Activated CD8-positive, alpha-beta memory T cell treated with anti-CD3 and anti-CD28 coated beads for 48 hours (primary cell): ENCODE measurements at places on chromosomes 3 and 15.
A peak's percentile ranks its signal among the peaks of the same experiment; 100 is the strongest.

- DNase-seq: no peak
These were observed 21.4 kb upstream of the CCR9 start for GRCh38 chr3:45864760-45865519.

DNA sequence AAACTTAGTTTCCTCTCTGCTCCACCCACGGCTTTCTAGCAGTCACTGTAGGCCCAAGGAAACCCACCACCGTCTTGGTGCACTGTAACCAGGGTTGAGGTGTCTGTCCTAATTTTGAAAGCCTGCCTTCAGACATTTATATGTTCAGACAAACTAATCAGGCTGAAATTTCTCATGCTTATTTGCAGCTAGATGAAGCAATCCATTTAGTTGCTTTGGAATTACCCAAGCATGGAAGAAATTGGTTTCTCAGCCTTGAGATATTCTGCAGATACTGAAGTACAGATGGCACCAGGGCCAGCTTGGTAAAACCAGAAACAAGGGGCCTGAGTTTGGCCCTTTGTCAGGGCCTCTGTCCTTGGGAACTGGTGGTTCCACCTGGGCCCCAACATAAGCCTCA, 105.4 kb downstream of the CACNA1D start:
- no peak for DNase-seq

- DNase-seq: no peak
These were observed 37.0 kb downstream of the ABHD2 start for GRCh38 chr15:89125088-89125826.

GRCh38 chr15:57526076-57526475, 65.6 kb upstream of the MYZAP start:
- DNase-seq: no peak

DNA sequence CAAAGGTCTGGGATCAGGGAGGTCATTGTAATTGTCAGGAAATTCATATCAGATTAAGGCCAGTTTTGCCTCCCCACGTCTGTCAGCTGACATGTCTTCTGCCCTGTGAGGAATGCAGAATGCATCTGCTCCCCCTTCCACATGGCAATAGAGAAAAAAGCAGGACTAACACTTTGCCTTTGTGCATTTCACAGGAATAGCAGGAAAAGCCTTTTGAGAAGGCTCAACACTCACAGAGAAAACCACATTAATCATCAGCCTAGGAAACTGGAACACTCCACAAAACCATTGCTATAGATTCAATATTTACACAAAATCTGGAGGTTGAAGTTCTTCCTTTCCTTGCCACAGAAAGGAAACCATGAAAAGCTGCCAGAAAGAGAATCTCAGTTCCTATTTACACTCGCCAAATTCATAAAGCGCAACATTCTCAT, 165.2 kb upstream of the HES1 start:
- no peak for DNase-seq

DNA sequence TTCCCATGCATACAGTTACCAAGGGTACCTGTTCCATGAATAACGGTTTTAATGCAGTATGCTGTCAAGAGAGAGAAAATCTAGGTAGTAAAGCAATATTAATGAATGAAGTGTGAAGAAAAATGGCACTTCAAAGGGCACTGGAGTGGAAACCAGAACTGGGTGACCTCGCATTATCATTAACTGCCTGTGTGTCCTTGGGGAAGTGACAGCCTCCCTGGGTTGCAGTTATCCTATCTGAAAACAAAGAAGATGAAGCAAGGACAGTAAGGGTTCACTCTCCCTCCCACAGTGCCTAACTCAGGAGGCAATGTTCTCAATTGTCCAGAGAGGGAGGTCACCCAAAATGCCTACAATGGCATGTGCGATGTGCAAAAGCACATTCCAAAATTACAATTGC, 15.1 kb downstream of the MTHFS start:
- no peak for DNase-seq

GRCh38 chr3:117687096-117687495, 977.5 kb downstream of the TUSC7 start:
- DNase-seq: no peak

GRCh38 chr3:11377719-11378118, 105.5 kb downstream of the ATG7 start:
- no peak for DNase-seq

- no peak for DNase-seq
These were observed 31.8 kb downstream of the MYO9A start for GRCh38 chr15:72086010-72086697.

GRCh38 chr15:89401631-89402517, 67.2 kb upstream of the POLG start:
- no peak for DNase-seq

DNA sequence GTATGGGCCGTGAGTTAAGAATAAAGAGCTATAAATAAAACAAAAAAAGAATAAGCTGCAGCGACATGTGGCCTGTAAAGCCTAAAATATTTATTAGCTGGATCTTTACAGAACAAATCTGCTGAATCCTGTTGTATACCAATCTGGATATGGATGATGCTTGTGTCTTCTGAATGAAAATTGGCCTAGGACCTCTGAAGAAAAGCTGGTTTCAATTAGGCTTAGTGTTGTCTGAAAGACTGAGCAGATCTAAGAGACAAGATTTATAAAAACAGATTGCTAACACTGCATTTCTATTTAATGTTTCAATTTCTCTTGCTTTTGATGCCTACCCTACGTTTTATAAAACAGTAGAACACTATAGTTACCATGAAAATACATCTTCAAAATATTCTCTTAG, 57.9 kb downstream of the ST3GAL6 start:
- DNase-seq: no peak

DNA sequence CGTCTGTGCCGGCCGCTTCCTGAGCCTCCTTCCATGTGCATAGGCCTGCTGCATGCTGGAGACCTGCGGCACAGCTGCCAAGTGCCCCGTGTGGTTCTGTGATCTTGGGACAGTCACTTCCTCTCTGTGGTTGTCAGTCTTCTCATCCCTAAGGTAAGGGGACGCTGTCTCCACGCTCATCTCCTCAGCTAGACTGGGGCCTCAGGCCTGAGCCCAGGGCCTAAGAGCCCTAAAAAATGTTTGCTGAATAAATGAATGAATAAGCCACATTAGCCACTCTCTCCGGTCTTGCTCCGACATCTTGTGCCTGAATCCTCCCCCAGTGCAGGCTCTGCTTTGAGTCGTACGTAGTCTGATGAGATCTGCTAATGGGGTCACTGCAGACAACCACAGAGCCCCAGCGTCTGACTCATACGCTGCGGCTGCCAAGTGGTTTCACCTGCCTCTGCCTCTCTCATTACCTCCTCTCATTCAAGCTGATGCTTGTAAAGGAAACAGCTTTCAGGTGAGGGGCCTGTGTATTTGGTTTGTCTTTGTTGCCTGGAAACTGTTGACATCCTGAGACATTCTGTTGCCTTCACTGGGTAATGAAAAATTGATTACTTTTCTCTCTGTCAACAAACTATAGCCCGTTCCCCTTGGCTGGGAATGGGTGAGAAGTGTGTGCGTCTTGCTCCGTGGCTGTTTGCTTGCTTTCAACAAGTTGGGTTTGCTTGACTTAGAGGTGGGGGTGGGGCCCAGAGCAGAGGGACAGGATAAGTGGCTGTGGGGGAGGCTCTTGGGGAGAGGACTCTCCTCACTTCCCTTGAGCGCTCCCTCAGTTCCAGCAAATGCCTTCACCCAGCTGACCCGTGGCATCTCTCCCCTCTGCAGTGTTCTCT, 15.9 kb downstream of the RPLP1 start:
- DNase-seq: peak; percentile 51

- no peak for DNase-seq
These were observed 13.0 kb downstream of the ZFAND6 start for GRCh38 chr15:80072285-80072994.

DNA sequence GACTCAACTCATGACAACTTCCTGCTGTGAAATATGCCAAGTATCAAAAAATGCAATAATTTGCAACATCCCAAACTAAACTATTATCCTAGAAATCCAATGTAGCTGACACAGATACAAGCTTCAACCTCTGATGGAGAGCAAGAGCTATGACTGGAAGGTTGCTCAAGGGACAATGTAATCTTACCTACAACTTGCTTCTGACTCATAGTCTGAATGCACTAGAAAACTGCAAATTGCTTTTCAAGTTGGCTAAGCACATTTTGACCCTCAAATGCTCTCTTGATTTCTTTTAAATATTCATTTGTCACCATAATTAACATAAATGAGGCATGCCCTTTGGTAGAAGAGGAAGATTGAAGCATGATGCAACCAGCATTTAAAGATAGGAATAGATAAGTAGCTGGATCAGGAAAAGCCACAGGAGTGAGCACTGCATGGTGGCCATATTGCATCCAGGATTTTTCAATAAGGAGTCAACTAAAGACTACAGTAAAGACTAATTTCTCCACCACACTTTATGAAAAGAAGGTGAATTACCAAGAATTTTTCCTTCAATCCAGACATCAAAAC, 630.8 kb upstream of the GBE1 start:
- DNase-seq: no peak
